ENCODE measurements at places on chromosomes 16 and 17.
A peak's percentile ranks its signal among the peaks of the same experiment; 100 is the strongest.

DNA sequence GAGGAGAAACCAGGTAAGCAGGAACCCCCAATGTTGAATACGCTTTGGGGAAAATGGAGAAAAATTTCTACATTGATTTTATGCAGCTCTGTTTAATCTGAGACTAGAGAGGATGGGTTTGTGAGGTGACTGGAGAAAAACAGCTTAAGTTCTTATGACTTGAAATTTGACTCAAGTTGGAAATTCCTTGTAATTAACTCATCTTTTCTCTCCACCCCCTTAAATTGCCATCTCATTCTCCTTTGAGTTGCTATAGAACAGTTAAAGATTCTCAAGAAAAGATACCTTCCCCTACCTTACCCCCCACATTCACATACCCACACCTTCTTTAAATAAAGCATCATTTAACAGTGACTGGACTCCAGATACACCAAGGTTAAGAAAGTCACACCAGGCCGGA, 24.2 kb downstream of the ZNRF1 start:
- no peak for DNase-seq

GRCh38 chr17:48051706-48052486, 3.7 kb downstream of the NFE2L1 start:
- DNase-seq: peak; percentile 98

- DNase-seq: no peak
These were observed 16.6 kb downstream of the RTN4RL1 start for GRCh38 chr17:2008332-2009126.

DNA sequence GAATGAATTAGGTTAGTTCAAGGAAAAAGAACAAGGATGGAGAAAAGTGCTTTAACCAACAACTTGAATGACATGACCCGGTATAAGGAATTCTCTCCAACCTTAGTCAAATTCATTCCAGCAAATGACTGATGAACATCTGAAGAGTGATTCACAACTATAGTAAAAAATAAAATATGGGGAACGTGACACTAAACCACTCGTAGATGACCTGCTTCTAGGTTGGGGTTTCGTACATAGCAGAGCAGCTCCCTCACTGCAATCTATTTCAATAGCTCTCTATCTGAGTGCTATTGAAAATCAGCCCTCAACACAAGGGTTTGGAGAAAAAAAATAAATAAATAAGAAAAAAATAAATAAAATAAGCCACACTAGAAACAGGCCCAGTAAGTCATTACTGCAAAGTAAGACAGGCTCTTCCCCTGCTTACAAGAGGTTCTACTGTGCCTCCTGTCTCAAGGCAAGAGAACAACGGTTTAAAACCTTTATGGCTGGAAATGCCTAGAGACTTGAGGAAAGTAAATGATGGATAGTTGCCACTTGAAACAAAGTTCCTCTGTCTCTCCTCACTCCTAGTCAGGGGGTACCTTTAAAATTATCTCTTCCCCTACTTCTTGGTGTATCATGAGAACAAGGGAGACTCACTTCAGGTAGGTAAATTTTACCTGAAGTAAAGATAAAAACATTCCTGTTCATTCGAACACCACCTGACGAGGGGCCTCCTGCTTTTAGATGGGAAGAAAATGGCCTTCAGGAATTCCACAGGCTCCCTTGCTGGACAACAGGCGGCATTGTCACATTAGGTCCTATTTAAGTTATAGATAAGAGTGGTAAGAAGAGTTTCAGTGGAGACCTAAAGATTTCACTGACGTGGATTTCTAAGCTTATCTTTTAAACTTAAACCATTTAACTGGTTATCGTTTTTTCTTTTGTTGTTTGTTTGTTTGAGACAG, 20.5 kb downstream of the COG7 start:
- no peak for DNase-seq

Measured in OCI-M1 (cell line).